Stimulated activated CD4-positive, alpha-beta T cell treated with anti-CD3 and anti-CD28 coated beads, Interleukin-1b, Interleukin-23, amount 100 ng/mL, for 1 hour (primary cell): ENCODE measurements at places on chromosomes 7 and 10.

GRCh38 chr7:158375034-158375433 lies 212.6 kb downstream of the PTPRN2 start:
- no peak for DNase-seq

GRCh38 chr10:48242171-48242904 lies 32.2 kb downstream of the FRMPD2 start:
- DNase-seq: no peak

DNA sequence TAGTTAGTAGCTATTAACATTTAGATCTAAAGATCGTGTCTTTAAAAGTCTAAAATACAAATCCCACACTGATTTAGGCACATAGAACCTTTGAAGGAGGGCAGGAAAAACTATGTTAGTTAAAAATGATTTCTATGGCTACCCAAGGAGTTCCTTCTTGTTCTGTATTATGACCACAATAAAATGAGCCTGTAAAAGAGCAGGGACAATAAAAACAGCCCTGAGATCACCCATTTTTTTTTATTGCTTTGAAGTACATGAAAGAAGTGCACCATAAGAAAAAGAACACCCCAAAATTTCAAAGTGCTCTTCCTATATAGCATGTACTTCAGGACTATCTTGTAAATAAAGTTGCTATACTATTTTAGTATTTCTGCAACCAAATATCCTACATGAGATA lies 29.8 kb downstream of the RTKN2 start:
- DNase-seq: no peak

- DNase-seq: no peak
These were observed 60.4 kb upstream of the FGFR2 start for GRCh38 chr10:121658611-121659010.

DNA sequence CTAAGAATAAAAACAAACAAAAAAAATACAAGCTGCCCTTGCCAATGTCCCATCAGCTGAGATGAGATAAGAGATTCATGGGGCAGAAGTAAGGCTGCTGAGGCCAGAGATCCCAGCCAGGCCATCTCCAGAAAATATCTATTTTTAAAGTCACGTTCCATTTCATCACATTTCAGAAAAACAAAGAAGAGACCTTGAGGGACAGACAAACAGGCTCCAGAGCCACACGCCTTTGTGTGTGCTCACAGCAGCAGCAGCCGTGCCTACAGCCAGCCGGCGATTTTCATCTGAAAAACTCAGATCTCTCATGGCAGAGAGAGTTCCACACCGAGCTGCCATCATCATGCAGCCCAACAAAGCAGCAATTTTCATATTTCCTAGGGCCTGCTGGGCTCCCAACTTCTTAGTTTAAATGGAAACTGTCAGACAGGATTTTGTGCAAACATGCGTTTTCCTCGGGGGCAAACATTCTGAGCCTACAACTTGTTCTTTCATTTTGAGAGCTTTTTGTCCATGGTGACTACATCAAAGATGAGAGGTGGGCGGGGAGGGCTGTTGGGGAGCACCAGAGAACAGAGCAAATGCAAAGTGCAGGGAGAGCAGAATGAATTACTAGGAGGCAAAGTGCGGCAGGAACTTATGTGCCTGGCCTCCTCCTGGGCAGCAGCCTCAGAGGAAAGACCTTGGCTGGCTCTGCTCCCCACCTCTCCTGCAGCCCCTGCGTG lies 38.8 kb downstream of the DLG5 start:
- no peak for DNase-seq

DNA sequence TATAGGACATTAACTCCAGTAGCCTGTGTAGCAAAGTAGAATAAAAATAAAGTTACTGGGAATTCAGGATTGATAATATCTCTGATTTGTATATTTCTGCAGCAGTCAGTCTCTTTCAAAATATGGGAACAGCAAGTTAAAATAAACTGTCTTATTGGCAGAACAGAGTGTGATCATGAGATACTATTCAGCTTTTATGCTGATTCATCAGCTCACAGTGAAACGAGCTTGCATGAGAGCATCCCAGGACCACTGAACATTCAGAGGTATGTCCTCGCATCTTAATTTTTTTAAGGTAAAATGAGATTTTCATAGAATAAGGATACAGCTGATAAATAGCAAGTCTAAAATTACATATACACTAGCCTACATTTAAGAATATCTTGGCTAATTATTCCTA lies 282.5 kb upstream of the MYO3A start:
- DNase-seq: no peak

DNA sequence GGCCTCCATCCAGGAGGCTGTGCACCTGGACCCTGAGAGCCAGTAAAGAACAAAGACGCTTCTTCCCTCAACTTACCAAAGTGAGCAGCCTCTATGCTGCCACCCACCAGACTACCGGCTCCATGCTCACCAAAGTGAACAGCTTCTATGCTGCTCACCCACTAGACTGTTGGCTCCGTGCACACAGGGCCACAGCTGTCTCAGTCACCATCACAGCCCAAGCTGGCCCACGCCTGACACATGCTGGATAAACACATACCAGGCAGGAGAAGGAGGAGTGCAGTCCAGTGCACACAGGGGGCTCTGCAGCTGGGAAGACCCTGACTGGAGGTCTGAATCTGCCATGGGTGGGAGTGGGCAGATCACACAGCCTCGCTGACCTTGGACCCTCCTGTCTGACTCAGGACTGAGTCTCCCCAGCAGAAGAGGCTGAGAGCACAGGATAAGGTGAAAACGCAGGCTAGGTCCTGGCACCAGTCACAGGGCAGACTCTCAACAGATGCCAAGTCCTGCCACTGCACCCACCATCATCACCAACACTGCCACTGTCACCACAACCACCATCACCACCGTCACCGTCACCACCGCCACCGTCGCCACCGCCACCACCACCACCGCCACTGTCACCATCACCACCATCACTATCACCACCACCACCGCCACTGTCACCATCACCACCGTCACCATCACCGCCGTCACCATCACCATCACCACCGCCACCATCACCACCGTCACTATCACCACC lies 130.9 kb downstream of the MAD1L1 start:
- DNase-seq: no peak

DNA sequence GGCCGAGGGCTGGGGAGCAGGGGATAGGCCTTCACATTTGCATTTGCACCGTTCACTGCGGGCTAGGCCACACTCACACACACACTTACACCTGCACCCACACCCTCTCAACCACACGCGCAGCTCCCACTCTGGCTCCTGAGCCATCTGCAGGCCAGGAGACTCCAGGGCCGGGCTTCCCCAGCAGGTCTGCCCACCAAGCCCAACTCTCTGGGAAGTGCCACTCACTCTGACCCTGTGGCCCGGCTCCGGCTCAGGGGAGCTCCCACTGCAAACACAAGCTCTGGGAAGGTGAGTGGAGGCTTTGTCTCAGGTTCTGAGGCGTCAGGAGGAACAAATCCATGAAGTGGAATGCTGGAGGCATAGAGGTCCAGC lies 157.9 kb downstream of the NRF1 start:
- DNase-seq: no peak

GRCh38 chr7:44461387-44461786 lies 29.1 kb downstream of the NUDCD3 start:
- DNase-seq: no peak

GRCh38 chr10:131840788-131841118 lies 60.1 kb upstream of the PPP2R2D start:
- no peak for DNase-seq

- DNase-seq: no peak
These were observed 46.1 kb upstream of the GRB10 start for GRCh38 chr7:50828801-50829200.

- DNase-seq: no peak
These were observed 44.0 kb upstream of the FAM133B start for GRCh38 chr7:92634205-92634604.

DNA sequence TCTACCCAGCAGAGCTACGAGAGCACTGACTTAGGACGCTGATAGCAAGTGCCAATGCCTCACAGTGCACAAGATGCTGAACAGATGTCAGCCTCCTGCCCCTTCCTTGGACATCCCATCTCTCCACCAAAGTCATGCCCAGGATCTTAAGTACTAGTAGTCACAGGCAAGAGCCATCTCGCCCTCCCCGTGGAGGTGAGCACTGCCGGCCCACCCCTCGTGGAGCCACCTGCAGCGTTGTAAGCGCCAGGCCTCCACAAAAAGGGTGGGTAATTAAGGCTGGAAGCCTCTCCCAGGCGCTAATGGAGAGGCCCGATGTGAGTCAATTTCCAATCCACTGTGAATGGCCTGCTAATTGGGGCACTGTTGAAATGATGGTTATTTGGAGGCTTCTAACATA lies 156.2 kb downstream of the GRID1 start:
- DNase-seq: no peak

DNA sequence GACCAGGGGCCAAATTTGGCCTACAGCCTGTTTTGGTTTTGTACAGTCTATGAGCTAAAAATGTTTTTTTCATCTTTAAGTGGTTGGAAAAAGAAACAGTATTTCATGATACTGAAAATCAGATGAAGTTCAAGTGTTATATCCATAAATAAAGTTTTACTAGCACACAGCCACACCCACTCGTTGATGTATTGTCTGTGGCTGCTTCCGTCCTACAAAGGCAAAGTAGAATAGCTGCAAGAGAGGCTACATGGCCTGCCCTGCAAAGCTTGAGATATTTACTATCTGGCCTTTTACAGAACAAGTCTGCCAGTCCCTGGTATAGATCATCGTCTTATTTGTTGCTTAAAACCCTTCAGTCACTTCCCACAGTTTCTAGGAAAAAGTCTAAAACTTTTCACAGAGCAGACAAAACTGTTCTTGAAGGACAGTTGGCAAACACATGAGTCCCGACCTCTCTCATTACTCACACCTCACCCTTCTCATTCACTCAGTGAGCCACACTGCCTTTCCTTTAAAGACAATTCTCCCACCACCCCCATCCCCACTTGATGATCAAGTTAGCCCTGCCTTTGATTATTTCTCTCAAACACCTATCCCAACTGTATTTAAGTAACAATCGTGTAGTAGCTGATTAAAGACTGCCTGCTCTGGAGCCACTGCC lies 9.9 kb downstream of the RHEB start:
- DNase-seq: no peak

DNA sequence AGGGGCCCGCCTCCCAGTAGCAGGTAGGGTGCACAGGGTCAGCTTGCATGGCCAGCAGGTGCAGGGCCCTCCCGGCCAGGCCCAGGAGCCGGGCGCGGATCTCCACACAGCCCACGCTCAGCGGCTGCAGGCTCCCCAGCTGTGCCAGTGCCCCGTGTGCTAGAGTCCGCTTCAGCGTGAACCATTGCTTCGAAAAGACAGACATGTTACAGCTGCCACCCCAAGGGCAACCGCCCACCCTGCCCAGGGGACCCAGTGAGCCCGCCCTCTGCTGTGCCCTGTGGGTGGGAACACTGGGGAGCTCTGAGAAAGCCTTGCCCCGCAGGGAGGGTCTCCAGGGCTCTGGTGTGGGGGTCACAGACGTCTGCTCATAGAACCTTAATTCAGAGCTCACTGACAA lies 64.3 kb upstream of the NKX6-2 start:
- DNase-seq: no peak

DNA sequence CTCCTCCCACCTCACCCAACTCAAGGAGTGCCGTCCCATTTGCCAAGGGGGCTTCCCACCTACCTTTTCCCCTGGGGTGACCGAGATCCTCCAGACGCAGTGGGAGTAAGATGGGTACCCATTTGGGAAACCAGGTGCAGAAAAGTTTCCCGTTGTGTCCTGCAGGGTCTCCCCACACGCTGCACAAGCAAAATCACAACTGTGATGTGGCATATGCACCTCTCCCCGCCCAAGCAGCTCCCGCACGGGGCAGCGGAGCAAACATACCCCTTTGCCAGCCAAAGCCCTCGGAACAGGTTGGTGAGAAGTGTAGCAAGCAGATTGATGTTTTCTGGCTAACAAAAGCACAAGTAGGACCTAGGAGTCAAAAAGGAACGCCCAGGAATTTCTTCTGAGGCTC lies 51.5 kb upstream of the OPALIN start:
- DNase-seq: no peak

DNA sequence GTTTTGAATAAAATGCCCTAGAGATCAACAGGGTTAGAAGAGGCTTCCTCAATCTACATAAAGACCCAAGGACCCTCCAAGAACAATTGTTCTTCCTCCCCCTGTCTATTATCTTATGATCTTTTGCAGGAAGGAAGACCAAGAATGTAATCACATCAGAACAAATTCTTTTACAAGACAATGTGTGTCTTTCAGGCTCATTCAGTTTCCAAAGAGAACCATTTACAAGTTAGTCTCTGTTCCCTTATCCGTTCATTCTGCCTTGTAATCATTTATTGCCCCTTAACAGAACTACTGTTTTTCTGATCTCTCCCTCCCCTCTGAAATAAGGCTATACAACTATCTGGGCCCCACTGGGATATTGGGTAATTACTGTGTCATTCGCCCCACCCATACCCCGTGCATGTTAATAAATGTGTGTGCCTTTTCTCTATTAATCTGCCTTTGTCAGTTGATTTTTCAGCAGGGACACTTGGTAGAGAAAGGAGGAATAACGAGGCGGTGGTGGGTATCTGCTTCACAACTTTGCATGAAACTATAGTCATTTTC lies 5.7 kb upstream of the MKRN1 start:
- no peak for DNase-seq

- no peak for DNase-seq
These were observed 27.2 kb downstream of the CCM2 start for GRCh38 chr7:45026984-45027773.

- no peak for DNase-seq
These were observed 63.8 kb downstream of the CALML3 start for GRCh38 chr10:5588603-5589002.

- DNase-seq: no peak
These were observed at the start of gene LRRN3 for GRCh38 chr7:111090846-111091245. Gene LRRN3 (plus strand): TSS chr7:111091127. CDS start chr7:111122773, 31,646 bp downstream.

- no peak for DNase-seq
These were observed 48.6 kb downstream of the MCU start for GRCh38 chr10:72740528-72740927.

DNA sequence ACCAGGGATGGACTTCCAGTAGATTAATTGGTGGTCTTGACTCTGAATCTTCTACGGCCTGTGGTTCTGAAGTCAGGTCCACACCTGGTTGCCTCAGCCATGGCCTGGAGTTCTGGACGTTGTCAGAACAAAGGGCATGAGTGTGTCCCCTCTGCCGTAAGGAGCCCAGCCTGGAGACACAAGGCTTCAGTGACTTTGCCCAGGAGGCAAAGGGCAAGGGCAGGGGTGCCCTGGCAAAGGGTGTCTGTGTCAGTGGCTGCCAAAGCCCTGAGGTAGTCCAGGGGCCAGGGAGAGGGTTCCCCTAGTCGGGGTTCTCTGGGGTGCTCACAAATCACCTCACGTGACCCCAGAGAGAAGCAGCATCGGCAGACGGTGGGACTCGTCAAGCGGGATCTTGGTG lies 273.2 kb upstream of the ZNF32 start:
- no peak for DNase-seq

- no peak for DNase-seq
These were observed 297.9 kb upstream of the FZD1 start for GRCh38 chr7:90966346-90966745.

- DNase-seq: no peak
These were observed 20.3 kb downstream of the TSPAN12 start for GRCh38 chr7:120837599-120837998.

GRCh38 chr10:46292573-46293023 lies 5.8 kb downstream of the ANTXRL start:
- DNase-seq: no peak
